ENCODE measurements at places on chromosomes 3 and 15.

GRCh38 chr3:49316696-49317457 lies 23.0 kb downstream of the USP4 start:
- no peak for DNase-seq

- no peak for DNase-seq
Observed at GRCh38 chr3:98600412-98601095, 7.1 kb upstream of the CPOX start.

GRCh38 chr3:113166719-113167492 lies 44.5 kb upstream of the BOC start:
- peak; percentile 62 for DNase-seq

DNA sequence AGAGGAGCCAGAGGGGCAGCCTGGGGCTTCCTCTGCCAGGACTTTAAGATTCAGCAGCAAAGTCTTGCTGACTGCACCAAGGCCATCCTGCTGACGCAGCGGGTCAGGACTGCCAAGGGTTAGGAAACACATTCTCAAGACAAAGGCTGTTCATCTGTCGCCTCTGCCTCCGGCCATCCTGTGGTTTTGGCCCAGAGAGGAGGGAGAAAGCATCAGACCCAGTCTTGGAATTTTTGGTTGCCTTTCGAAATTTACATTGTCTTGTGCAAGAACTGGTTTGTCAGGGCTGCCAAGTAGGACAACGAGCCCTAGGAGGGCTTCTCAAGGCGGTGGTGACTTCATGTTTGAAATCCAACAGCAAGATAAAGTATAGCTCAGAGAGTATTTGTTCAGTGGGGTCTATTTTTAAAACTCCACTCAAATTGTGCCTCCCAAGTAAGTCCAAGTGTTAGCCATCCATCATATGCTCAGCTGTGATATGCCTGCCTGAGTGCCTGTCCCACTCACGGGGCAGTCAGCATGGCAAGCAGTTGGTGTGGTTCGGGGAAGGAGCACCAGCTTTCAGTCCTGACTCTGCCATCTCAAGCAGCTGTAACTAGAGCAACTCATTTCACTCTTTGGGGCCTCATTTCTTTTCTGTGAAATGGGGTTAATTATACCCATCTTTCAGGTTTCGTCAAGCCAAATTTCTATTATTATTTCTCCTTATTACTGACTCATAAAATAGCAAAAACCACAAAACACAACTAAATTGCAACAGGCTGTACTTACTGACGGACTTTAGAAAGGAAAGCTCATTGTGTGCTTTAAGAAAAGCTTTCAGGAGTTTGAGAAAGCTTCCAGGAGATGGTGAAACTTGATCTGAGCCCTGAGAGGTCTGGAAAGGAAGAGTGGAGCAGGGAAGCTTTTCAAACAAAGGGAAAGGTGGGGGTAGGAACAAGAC lies 42.4 kb upstream of the RHO start:
- DNase-seq: no peak

GRCh38 chr3:13203398-13204176 lies 130.4 kb upstream of the IQSEC1 start:
- DNase-seq: no peak

DNA sequence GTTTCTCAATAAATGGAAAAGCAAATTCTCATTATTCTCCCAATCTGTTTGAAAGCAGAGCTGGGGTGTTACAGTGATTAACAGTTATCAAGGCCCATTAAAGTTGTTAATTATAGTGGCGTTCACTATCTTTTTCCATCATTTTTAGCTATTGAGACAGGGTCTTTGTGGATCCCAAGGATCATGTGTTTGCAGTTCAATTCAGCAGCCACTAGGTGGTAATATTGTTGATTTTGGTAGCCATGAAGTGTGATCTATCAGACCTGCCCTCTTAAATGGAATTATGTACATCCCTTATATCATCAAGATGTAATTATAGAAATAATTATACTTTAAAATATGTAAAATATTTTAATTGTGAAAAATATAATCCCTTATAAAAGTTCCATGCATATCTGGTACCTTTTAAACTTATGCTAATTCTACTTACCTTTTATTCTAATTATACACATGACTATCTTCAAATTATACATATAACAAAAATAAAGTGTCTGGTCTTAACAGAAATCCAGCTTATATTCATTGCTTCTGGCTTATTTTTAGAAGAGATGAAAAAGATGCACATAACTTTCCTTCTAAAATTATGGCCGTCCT lies 126.4 kb downstream of the GREM1 start:
- peak; percentile 28 for DNase-seq
